NCI-H146 (cell line): ENCODE measurements at places on chromosomes 11 and 22.
A peak's percentile ranks its signal among the peaks of the same experiment; 100 is the strongest.

GRCh38 chr22:42292732-42293520 is 22.5 kb upstream of the TCF20 start:
- peak; percentile 50 for DNase-seq

DNA sequence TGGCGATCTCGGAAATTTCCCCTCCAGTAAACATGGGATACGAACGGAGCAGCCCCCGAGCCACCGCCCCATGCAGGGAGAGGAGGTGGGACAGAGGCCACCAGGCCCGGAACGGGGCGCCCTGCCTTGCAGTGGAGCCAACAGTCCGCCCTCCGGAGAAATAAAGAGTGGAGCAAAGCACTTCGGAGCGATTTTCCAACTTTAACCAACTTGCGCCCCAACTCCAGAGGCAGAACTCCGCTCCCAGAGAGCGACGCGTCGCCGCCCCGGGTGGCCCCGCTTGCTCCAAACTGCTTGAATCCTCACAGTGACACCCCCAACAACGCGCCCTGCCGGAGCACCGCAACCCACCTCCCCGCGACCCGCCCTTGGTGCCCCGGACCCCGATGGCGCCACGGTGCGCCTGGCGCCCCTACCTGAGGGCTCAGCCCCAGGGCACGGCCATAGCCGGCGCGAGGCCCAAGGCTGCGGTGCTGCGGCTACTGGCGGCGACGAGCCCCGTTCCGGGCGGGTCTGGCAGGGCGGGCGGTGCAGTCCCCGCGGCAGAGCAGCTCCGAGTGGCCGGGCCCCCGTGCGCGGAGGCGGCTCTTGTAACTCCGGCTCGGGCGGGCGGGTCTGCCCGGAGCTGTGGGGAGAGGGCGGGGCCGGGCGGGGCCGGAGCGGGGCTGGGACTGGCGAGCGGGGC is at the start of gene AHNAK:
AHNAK (minus strand) TSS at position 563 of the 685 bp plus-strand sequence. CDS start 10,708 bp downstream, outside the sequence.
- DNase-seq, result peak; percentile 50

- peak; percentile 81 for DNase-seq
These were observed 576 bp downstream of the TMEM258 start for GRCh38 chr11:61791737-61792309.

DNA sequence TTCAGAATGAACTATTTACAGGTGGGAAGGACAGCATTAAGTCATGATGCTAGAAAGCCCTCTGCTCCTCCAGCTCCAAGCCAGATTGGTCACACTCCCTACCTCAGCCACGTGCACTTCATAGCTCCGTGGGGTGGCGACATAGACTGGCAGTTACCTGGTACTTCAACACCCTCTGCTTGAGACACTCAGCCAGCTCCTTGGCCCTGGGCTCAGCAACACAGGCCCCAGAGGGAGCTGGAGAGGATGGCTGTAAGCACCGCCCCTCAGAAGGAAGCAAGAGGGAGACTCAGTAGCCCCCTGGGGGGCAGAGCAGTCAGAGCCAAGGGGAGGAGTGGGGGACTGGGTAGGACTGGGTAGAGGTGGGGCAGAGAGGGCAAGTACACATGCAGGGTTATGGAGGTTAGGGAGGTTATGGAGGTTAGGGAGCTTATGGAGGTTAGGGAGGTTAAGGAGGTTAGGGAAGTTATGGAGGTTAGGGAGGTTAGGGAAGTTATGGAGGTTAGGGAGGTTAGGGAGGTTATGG is 102.1 kb upstream of the BID start:
- no peak for DNase-seq

DNA sequence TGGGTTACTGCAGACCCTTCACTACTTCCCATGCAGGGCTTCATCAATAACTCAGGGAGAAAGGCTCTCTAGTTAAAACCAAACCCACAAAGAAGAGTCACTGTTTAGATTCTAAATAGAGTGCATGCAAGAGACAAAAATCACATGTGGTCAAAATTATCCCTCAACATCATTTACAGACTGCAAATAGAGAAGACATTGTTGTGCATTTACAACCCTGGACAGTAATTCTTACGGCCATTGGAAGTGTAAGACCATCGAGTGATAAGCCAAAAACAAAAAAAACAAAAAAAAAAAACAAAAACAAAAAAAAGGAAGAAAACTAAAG is 93.4 kb downstream of the RASSF10 start:
- DNase-seq, result no peak

GRCh38 chr11:69241075-69241740 is 52.7 kb upstream of the MYEOV start:
- DNase-seq, result no peak

GRCh38 chr22:46436595-46437175 is 100.7 kb downstream of the CELSR1 start:
- DNase-seq, result no peak

GRCh38 chr11:65446446-65447277 is 24.1 kb downstream of the NEAT1 start:
- DNase-seq, result no peak

DNA sequence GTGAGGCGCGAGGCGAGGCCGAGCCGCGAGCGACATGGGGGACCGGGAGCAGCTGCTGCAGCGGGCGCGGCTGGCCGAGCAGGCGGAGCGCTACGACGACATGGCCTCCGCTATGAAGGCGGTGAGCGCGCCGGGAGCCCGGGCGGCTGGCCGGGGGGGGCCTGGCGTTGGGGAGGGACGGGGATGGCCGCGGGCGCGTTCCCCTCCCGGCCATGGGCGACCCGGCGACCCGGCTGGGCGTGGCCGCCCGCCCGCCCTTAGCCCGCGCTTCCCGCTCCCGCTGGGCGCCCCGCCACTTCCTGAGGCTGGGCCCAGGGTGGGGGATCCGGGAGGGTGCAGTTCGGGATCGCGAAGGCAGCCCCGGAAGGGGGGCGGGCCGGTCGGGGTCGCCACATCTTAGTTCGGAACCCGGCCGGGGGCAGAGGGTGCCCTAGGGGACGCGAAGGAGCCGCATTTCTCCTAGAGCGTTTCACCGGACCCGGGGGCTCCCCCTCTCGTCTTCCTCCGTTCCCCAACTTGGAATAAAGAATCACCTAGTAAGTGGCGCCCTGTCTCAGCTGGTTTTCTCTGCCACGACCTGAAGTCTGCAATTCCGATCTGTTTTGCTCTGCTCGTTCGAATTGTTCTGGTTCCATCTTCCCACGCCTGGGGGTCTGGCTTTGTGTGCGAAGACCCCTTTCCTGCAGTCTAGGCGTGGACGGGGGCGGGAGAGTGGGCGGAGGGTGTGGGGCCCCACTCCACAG is 536 bp downstream of the YWHAH start:
- DNase-seq, result peak; percentile 60

GRCh38 chr11:118092907-118093571 is 6.3 kb upstream of the SMIM35 start:
- no peak for DNase-seq

GRCh38 chr11:130109386-130109785 is 39.7 kb downstream of the APLP2 start:
- DNase-seq, result no peak

DNA sequence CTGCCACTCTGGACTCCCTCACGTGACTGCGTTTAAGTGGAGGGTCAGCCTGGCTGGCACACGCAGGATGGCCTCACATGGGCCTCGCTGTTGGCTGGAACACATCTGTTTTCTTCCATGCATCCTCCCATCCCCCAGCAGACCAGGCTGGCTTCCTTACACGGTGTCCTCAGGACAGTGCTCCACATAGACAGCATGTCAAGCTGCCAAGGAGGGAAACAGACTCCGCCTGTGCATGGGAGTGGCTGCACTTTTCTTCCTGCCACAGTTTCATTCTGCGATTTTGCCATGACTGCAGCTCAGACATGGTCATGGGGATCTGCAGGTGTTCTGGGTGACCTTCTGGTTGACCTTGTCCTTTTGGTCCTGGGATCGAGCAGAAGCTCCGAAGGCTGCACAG is 344.2 kb downstream of the SHANK2 start:
- DNase-seq, result no peak

- DNase-seq, result no peak
These were observed 129.0 kb downstream of the ETS1 start for GRCh38 chr11:128458321-128458720.

- peak; percentile 27 for DNase-seq
These were observed 236.9 kb downstream of the CADM1 start for GRCh38 chr11:115267238-115267781.

GRCh38 chr22:20764471-20764720 is 9.5 kb upstream of the SERPIND1 start:
- no peak for DNase-seq

- peak; percentile 88 for DNase-seq
These were observed 75.7 kb downstream of the CCDC83 start for GRCh38 chr11:85930879-85931366.

GRCh38 chr11:118071416-118072030 is 5.4 kb upstream of the TMPRSS4 start:
- DNase-seq, result no peak

DNA sequence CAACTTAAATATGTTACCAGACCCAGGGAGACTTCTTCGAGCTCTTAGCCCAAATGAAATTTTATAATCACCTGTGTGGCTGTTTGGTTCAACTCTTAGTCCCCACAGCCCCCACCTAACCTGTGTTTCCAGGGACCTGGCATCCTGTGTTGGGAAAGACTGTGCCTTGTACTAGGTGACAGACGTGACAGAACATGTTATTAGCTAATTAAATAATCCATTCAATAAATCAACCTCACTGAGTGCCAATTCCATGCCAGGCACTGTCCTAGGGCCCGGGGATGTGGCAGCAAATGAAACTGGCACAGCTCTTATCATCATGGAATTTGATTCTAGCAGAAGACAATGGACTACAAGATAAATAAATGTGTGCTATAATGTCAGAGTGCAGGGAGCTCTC is 431.9 kb downstream of the MIAT start:
- no peak for DNase-seq

- no peak for DNase-seq
These were observed 219.5 kb downstream of the DLG2 start for GRCh38 chr11:85407648-85408047.
